ENCODE measurements at places on chromosomes 6 and 20.

GRCh38 chr6:11639376-11640235 is 102.1 kb downstream of the TMEM170B start:
- DNase-seq, result no peak

- DNase-seq, result no peak
Observed at GRCh38 chr20:858011-858410, 24.5 kb downstream of the FAM110A start.

- no peak for DNase-seq
Observed at GRCh38 chr6:82216549-82216948, 31.0 kb downstream of the IBTK start.

DNA sequence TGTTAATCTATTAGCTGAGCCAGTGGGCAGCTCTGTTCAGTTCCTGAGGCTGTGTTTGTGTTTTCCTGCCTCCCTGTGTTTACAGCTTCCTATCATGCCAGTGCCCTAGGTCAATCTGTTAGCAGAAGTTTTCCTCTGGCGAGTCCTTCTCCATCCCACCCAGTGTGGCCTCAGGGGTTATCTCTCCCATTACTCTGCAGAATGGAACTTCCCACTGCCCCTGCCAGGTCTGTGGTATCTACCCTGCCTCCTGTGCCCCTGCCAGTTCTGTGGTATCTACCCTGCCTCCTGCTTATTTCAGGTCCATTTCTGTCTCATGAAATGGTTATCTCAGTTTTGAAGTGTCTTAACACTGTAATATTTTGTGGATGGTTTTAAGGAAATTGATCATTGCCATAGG is 63.1 kb downstream of the SLX4IP start:
- no peak for DNase-seq

GRCh38 chr6:4271761-4272470 is 136.5 kb upstream of the ECI2 start:
- no peak for DNase-seq

- DNase-seq, result peak; percentile 9
Observed at GRCh38 chr20:57708694-57709673, 831 bp downstream of the PMEPA1 start.

- DNase-seq, result no peak
Observed at GRCh38 chr20:35773154-35773751, 1.4 kb downstream of the PHF20 start.

- DNase-seq, result no peak
Observed at GRCh38 chr6:42163981-42164380, 9.2 kb upstream of the GUCA1A start.

GRCh38 chr20:20076297-20077065 is 24.1 kb downstream of the CFAP61 start:
- no peak for DNase-seq

DNA sequence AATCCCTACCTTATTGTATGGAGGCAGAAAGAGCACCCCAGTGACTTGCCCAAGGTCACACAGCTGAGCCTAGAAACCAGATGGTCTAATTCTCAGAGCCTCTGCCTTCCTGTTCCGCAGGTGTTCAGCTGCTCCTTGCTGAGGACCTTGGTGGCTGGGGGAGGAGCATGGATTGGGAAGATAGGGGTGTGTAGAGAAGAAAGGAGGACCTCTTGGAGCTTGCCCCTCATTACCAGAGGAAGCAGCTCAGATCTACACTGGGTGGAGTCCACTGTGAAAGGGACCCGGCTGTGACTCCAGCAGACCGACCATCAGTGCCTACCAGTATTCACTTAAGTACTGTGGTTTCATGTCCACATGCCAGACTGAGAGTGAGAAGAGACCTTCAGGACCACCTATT is 15.2 kb downstream of the FOXP4 start:
- no peak for DNase-seq

DNA sequence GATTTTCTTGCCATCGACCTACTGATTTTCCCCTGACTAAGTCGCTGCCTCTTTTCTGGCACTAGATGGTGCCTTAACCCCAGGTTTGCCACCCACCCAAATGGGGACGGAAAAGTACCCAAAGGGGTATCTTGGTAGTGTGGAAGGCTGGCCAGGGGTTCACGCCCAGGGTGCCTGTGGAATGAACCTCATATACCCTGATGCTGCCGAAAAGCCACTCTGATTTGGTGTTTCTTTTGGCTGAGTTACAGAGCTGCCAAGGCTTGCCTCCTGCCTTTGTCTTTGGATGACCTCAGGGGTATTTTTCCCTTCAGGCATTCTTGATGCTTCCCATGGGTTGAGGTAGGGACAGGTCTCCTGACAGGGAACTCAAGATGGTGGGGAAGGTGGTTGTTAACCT is 78.1 kb downstream of the MAP3K7 start:
- DNase-seq, result no peak

GRCh38 chr6:158812611-158813010 is 6.6 kb downstream of the EZR start:
- DNase-seq, result no peak

All from stimulated activated CD8-positive, alpha-beta memory T cell treated with anti-CD3 and anti-CD28 coated beads, Interleukin-2, amount 100 ng/mL, for 1 hour (primary cell).